ENCODE measurements at places on chromosomes 4 and X. TPM values are rescaled to one million over a fixed set of nuclear protein-coding genes. Genes with fewer than 3 reads are reported as not detected.

The DSPP gene
- total RNA-seq, result not detected

The USP51 gene
- 0.67 TPM for total RNA-seq

The WFS1 gene
- 22.9 TPM for total RNA-seq

The PDGFC gene
- 37.5 TPM for total RNA-seq

The TRPC5OS gene
- total RNA-seq, result not detected

The TMPRSS11F gene
- total RNA-seq, result not detected

The CHIC1 gene
- 2.4 TPM for total RNA-seq

The PPP4R3C gene
- not detected for total RNA-seq

The FREM3 gene
- not detected for total RNA-seq

The ARSJ gene
- 32.3 TPM for total RNA-seq

The CT47B1 gene
- total RNA-seq, result not detected

The FRG2 gene
- total RNA-seq, result not detected

The SFRP2 gene
- total RNA-seq, result 3.2 TPM

The ADH5 gene
- 116 TPM for total RNA-seq

The SCML2 gene
- total RNA-seq, result 1.2 TPM

The MTHFD2L gene
- total RNA-seq, result 4.9 TPM
